Spleen (tissue), 13 donors: ENCODE measurements at places on chromosomes 2 and 18. TPM values are rescaled to one million over a fixed set of nuclear protein-coding genes. Genes with fewer than 3 reads are reported as not detected.

DNA sequence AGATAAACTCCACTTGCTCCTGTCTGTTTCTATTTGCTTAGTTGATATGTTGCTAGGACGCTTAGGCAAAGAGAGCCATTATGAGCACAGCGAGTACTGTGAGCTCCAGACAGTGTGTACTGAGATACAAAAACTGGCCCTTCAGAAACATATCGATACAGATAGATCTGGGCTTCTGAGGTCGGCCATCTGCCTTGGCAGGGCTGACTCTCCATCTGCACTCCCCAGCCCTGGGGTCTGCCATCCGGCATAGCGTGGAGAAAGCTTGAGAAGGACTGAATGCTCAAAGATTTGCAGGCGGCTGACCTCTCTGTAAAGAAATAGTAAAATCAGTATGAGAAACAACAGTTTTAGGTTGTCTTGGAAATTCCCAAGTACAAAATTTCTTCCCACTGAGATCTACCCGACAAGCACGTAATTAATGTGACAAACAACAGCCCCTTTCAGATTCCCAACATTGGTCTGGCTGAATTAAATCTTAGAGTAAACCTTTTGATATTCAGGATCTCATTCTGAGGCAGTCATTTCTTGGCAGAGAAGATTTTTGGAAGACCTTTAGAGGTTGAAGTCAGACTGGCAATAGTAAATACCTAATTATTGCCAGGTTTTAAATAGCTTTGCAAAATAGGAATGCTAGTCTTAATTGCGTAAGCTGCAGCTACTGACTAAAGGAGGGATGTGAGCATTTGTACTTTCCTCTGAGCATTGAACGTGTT, 127.4 kb downstream of the CHST9 start:
- no peak overlapping the region for H3K4me3 ChIP-seq
- H3K27me3 ChIP-seq, result no peaks in the 10 kb centered on the region
- H3K27ac ChIP-seq, result peak overlapping the region; percentile 66
- no peak for DNase-seq
- H3K36me3 ChIP-seq, result no peaks in the 10 kb centered on the region
- no peaks in the 10 kb centered on the region for H3K4me1 ChIP-seq

DNA sequence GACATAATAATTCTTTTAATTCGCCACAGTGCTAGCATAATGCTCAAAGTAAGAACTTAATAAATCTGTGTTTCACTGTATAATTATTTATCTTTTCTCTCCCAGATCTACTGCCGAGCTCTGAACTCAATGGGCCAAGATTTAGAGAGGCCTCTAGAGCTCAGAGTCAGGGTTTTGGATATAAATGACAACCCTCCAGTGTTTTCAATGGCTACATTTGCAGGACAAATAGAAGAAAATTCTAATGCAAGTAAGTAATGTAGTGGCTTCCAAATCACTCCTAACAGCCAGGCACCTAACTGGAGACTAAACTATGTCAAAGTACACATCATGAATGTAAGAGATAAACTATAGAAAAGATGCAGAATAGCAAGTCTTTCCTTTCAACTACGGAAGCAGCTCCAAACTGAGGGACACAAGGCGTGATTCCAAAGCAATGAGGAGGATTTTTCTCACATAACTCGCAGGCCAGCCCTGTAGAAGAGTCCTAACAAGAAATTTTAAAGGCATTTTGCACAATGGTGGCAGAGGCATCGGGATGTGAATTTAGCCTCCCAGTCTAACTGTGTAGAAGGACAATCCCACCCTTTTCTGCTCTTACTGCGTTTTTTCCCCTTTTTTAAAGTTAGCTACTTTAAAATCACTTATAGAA, 12.0 kb downstream of the DSG1 start:
- H3K27me3 ChIP-seq, result no peaks in the 10 kb centered on the region
- H3K36me3 ChIP-seq, result no peaks in the 10 kb centered on the region
- H3K27ac ChIP-seq, result no peak overlapping the region
- no peaks in the 10 kb centered on the region for H3K4me1 ChIP-seq

DNA sequence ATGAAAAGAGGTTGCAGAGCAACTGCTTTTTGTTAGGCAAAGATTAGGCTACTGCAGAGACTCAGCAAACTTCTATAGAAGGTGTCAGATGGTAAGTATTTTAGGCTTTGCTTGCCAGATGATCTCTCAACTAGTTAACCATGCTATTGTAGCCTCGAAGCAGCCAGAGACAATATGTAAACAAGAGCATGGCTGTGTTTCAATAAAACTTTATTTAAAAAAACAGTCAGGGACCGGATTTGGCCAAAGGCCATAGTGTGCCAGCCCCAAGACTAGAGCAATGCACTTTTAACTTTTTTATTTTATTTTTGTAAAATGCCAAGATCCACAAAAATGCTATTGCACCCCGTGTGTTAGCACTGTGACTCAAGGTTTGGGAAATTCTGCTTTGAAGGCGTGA, 1.4 kb downstream of the IL37 start:
- H3K27me3 ChIP-seq, result no peaks in the 10 kb centered on the region
- DNase-seq, result no peak
- H3K4me3 ChIP-seq, result no peak overlapping the region
- H3K4me1 ChIP-seq, result no peaks in the 10 kb centered on the region
- H3K27ac ChIP-seq, result no peak overlapping the region
- no peaks in the 10 kb centered on the region for H3K36me3 ChIP-seq

DNA sequence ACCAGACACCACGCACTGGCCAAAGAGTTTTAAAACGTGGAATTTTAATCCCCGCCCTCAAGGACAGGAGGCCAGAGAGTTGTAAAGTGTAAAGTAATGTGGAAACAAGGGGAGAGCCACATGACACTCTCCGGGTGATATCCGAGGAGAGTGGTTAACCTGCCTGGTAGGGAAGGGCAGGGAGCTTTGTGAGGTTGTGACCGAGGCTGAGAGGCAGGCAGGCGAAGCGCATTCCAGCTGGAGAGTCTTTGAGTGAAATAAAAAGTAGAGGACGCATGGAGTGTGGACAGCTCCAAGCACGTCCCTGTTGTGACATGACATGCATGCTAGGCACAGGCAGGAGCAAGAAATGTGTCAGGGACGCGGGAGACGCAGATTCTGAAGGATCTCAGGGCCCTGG, 539.5 kb downstream of the RNF144A start:
- H3K4me1 ChIP-seq, result no peaks in the 10 kb centered on the region
- H3K36me3 ChIP-seq, result no peaks in the 10 kb centered on the region
- no peak overlapping the region for H3K27ac ChIP-seq
- H3K27me3 ChIP-seq, result no peaks in the 10 kb centered on the region
- H3K4me3 ChIP-seq, result no peak overlapping the region

DNA sequence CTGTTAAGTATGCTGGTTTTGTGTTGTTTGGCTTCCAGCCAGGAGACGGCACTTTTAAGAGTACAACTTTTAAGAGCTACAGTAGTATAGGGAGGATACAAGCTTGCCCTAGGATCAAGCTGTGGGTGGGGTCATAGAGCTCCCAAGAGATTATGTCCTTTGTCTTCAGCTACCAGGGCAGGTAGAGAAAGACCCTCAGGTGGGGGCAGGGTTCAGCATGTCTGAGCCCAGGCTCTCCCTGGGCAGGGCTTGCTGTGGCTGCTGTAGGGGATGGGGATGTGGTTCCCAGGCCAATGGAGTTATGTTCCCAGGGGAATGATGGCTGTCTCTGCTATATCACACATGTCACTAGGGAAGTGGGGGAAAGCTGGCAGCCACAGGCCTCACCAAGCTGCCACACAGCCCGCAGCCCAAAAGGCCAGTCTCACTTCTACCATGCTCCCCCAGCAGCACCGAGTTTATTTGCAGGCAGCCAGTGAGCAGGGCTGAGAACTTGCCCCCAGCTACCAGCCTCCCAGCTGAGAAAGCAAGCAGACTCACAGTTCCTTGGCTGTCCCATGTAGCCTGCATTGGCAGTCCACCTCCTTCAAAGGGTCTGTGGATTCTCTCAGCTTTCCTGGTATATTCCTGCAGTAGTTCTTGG, 105.7 kb upstream of the ERBB4 start:
- no peak overlapping the region for H3K4me3 ChIP-seq
- no peaks in the 10 kb centered on the region for H3K27me3 ChIP-seq
- H3K36me3 ChIP-seq, result no peaks in the 10 kb centered on the region
- H3K4me1 ChIP-seq, result no peaks in the 10 kb centered on the region
- DNase-seq, result no peak

Gene HAAO
- total RNA-seq, result 6.5 TPM

Gene HTR2B
- 0.30 TPM for total RNA-seq
